ENCODE measurements at places on chromosomes 5 and 9. TPM values are rescaled to one million over a fixed set of nuclear protein-coding genes. Genes with fewer than 3 reads are reported as not detected.

The PTPRD gene
- total RNA-seq: 30.8 TPM

DNA sequence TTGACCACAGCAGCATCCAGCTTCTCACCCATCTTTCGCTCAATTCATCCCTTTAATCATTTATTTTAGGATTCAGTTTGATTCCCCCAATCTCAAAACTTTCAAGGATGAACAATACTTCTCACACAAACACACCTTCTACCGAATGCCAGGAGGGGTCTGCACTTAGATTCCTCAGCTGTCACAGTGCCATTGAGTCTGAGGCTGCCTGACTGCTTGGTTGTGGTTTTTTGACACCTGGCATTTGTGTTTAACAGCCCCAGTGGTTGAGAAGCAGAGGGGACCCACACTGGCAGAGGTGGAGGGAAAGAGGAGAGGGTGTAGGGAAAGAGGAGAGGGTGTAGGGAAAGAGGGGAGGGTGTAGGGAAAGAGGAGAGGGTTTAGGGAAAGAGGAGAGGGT lies 54.9 kb downstream of the PALM2AKAP2 start:
- no peak for DNase-seq

DNA sequence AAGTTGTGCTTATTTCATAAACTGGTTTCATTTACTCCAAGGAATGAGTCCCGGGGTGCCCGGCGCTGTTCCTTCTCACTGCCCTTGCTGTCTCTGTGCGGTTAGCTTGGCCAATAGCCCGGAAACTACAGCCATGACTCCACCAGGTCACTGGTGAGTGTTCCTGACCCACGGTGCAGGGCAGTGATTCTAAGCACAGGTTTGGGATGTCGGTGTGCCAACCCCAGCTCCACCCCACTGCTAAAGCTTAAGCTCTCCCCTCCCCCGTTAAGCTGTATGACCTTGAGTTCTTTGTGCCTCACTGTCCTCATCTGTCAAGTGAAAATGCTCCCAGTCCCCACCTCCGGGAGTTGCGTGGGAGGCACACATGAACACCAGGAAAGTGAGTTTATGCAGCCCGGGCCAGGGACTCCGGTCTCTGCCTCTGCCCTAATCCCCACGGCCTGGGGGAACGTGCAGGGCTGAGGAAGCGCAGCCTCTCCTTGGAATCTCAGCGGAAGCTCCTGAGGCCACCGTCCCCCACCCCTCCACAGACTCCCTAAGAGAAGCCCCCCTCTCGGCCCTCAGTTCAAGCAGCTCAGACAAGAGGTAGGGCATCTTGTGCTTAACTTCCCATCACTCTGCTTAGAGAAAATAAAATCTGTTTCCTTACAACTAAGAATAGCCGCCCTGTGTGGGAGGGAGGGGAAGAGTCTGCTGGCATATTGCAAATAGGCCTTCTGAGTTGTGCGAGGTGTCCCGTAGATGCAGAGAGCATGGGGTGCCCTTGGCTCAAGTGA lies 92.0 kb upstream of the RAI14 start:
- no peak for DNase-seq

The SLC2A6 gene
- 11.4 TPM for total RNA-seq

The SH3TC2 gene
- 1.4 TPM for total RNA-seq

The FOXD4L6 gene
- total RNA-seq: not detected

GRCh38 chr9:76510041-76510440 lies 51.1 kb downstream of the GCNT1 start:
- no peak for DNase-seq

GRCh38 chr5:172407241-172407691 lies 47.1 kb downstream of the SH3PXD2B start:
- no peak for DNase-seq

GRCh38 chr9:127887792-127888191 lies 10.3 kb upstream of the AK1 start:
- no peak for DNase-seq

DNA sequence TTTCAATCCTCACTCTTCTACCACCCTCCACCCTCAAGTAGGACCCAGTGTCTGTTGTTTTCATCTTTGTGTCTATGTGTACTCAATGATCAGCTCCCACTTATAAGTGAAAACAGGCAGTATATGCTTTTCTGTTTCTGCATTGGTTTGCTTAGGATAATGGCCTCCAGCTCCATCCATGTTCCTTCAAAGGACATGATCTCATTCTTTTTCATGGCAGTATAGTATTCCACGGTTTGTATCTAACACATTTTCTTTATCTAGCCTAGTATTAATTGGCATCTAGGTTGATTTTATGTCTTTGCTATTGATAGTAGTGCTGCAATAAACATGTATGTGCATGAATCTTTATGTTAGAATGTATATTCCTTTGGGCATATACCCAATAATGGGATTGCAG lies 259.8 kb upstream of the KIF2A start:
- DNase-seq: no peak

- peak; percentile 96 for DNase-seq
These were observed at the start of gene SURF6 for GRCh38 chr9:133335924-133336811. TSS of gene SURF6 (minus strand) at chr9:133336188. CDS start at chr9:133336132, 56 bp downstream.

The TYRP1 gene
- 7.1 TPM for total RNA-seq

- DNase-seq: no peak
These were observed 72.5 kb downstream of the AP3B1 start for GRCh38 chr5:78221964-78222451.

DNA sequence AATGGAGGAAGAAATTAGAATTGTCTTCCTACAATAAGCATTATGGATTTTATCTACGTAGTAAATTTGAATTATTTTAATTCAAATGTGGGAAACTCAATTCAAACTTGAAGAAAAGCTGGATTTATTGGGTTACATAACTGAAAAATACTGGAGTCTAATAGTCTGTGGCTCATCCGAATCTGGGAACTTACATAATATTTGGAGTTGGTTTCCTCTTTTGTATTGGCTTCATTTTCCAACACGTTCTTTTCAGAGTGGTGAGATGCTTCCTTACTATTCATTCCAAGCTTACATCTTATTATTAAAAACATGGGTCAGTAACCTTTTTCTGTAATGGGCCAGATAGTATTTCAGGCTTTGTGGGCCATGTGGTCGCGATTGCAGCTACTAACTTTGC lies 164.8 kb downstream of the ARHGAP26 start:
- DNase-seq: no peak

The PCDHB2 gene
- total RNA-seq: 3.8 TPM

The BTNL9 gene
- 99.8 TPM for total RNA-seq

DNA sequence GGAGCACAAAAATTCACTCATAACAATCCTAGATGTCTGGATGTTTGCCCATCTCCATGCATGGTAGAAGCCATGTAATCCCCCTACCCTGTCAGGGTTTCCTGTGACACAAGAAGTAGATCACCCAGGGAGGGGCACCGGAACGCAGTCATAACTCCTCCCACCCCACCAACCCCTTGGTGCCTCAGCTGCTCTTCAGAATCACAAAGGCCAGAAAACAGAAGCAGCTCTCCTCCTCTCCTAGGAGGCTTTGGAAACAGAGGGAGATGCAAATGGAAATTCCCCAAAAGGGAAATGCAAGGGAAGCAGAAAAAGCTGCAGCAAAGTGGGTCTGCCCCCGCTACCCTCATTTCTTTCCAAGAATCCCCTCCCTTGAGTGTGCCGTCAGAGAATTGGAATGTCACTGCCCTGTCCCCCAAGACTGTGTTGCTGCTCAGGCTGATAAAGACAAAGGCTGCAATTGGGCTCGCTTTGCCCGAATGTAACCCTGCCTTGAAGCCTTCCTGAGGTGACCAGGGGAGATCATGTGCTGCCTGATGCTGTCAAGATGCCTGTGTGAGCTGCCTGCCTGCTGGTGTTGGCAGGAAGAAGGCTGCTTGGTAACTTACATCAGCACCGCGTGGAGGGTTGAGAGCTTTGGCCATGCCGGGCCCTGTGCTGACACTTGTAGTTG lies 65.5 kb upstream of the ABCA1 start:
- DNase-seq: peak; percentile 73

The QRFP gene
- not detected for total RNA-seq

DNA sequence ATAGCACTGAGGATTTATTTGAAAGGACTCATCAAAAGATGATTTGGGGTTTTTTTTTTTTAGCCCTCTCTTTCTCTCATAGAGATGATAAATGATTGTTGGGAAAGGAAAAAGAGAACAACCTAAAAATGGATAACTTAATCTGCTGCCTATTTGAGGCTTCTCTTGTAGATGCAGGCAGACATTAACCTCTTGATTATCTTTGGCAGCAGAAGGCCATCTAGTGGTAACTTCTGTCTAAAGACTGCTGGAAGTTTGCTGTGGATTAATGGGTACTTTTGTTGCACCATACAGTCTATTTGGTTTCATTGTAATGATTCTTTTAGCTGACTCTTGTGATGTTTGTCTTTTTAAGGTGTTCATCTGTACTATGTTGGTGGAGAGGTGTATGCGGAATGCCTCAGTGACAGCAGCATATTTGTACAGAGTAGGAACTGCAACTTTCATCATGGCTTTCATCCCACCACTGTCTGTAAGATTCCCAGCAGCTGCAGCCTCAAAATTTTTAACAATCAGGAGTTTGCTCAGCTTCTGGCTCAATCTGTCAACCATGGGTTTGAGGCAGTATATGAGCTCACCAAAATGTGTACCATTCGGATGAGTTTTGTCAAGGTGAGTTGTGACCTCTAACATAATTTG lies 18.8 kb downstream of the SMIM32 start:
- DNase-seq: no peak

- no peak for DNase-seq
These were observed 859 bp downstream of the RETREG1 start for GRCh38 chr5:16615741-16616535.

DNA sequence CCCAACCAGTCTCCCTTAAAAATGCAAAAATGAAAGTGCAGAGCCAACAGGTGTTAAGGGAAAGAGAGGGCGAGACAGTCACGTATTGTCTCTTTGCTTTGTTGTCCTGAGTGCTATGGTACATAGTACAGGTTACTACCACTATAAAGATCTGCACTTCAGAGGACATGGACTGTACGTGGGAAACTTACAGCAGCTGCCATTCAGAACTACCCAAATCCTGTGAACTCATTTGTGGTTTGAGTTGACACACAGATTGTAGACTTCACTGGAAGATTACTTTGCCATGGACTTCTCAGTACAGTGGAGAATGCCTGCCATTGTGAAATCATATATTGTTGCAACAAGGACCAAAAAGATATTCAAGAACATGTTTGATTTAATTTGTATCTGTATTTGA lies 34.8 kb downstream of the FBXO38 start:
- no peak for DNase-seq

DNA sequence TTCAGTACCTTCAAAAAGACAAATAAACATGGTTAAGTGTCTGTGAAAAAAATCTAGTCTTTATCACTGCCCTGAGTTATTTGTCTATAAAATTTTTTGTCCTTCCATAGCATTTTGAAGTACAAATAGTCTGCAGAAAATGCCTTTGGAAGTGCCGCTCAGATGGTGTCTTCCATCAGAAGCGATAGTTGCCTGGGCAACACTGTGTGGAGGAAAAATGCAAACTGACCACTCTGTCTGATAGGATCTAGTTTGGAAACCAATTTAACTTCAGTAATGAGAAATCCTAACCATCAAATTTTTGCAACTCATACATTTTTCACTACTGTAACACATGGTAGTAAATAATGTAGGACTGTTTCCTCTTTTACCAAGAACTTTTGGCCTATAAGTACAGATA lies 449.9 kb downstream of the PRELID2 start:
- no peak for DNase-seq

The SPATA31D4 gene
- total RNA-seq: not detected

The SPATA31E1 gene
- not detected for total RNA-seq

The TMEM215 gene
- total RNA-seq: not detected

The ODF2 gene
- 17.3 TPM for total RNA-seq

- DNase-seq: no peak
These were observed 10.9 kb downstream of the SELENOP start for GRCh38 chr5:42800748-42801330.

DNA sequence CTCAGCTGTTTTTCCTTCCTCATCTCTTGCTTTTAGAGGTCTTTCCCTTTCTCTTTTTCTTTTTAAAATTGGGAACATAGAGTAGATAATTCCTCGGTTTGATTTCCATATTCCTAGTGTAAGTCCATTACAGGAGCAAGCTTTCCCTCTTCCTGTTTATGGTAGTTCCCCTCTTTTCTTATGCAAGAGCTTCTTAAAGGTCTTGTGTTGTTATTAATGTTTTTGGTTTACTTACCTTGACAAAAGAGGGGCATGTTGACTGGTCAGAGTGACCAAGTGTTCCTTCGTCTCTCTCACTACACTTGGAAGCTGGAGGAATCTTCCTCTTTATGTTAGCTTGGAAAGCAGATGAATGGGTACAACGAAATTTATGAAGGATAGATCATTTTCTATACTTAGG lies 8.3 kb downstream of the ATG10 start:
- no peak for DNase-seq

The SLC36A1 gene
- total RNA-seq: 9.6 TPM

GRCh38 chr5:54719384-54720283 lies 202.1 kb downstream of the SNX18 start:
- no peak for DNase-seq

DNA sequence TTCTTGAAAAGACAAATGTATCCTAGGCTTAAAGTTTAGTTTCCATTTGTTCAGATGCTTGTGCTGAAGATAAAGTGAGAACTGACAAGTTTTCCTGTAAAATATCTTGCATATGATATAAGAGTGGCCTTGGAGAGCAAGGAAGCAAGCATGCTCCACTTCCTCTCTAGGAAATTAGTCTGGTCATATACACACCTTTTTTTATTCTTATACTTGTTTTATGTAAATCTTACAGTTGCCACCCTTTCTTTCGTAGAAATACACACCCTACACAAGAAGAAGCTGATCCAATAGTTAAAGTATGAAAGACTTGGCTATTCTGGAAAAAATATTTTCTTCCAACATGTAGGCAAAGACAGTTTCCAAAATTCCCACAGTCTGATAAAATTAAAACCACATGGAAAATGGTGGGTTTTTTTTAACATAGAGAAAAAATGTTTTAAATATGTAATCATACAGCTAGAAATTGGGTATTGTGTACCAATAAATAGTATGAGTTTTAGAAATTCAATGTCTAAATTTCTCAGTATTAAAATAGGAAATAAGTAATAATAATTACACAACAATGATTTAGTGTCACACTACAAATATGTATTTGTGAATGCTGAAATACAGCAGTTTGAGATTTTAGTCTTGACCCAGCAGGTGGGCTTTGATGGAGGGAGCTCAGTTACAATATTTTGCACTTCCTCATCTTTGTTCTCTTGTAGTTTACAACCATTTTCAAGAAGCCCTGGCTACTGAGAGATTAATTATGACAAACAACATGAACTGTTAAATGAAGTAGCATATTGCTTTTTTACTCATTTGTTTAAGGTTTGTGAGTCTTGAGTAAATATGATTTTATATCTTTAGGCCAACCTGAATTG lies 185.7 kb upstream of the GNA14 start:
- DNase-seq: no peak

Measured in upper lobe of right lung (tissue), 1 donor.